Left lobe of liver (tissue), 2 donors: ENCODE measurements at places on chromosomes 2 and 18.

DNA sequence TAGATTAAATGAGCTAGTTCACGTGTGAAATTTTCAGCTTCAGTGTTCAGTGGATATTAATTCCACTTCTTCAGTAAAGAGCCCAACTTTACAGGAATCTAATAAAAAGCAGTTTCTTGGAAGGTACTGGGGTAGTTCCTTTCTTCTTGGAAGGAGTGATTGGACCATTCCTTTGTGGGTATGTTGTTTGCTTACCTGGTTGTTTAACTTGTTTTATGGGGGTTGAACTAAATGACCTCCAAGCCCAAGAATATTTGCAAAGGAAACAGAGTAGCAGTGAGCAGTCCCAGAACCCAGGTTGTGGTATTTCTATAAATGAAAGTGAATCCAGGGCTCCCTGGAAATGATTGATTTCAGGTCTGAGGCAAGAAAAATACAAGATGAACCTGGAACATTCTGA lies 31.4 kb downstream of the KCNJ13 start:
- DNase-seq, result no peak

- peak; percentile 67 for DNase-seq
Measured at GRCh38 chr18:3012136-3013023, 564 bp downstream of the LPIN2 start.

DNA sequence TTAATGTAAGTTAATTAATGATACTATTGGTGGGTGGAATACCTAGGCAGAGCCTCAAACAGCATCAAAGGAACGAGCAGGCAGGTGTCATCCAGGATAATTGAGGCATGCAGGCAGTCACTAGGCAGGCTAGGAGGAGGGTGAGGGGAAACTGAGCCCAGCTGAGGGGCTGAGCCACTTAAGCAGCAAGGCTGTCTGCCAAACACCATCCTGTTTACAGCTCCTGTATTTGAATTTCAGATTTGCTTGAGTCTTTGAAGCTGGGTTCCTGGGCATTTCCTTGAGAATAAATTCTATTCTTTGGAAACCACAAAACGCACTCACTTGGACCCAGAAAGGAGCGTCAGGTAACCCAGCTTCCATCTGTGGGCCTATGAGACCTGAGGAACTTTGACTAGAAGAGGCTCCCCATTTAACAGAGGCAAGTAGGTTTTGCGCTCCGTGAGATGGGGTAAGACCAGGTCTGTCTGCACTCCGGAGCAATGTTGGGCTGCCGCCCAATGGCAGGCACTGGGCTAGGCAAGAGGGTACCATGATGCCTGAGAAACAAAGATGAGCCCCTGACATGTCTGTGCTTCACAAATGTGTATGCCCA lies 2.0 kb downstream of the EDAR start:
- no peak for DNase-seq

- no peak for DNase-seq
Measured at GRCh38 chr2:157415591-157416101, 28.2 kb downstream of the CYTIP start.

GRCh38 chr18:71939483-71939882 lies 604.7 kb downstream of the CBLN2 start:
- DNase-seq, result no peak

GRCh38 chr2:74777161-74777900 lies 56.6 kb upstream of the HK2 start:
- no peak for DNase-seq

GRCh38 chr2:134362152-134362668 lies 108.3 kb downstream of the MGAT5 start:
- DNase-seq, result no peak

- DNase-seq, result no peak
Measured at GRCh38 chr2:43430489-43430888, 165.3 kb downstream of the THADA start.

DNA sequence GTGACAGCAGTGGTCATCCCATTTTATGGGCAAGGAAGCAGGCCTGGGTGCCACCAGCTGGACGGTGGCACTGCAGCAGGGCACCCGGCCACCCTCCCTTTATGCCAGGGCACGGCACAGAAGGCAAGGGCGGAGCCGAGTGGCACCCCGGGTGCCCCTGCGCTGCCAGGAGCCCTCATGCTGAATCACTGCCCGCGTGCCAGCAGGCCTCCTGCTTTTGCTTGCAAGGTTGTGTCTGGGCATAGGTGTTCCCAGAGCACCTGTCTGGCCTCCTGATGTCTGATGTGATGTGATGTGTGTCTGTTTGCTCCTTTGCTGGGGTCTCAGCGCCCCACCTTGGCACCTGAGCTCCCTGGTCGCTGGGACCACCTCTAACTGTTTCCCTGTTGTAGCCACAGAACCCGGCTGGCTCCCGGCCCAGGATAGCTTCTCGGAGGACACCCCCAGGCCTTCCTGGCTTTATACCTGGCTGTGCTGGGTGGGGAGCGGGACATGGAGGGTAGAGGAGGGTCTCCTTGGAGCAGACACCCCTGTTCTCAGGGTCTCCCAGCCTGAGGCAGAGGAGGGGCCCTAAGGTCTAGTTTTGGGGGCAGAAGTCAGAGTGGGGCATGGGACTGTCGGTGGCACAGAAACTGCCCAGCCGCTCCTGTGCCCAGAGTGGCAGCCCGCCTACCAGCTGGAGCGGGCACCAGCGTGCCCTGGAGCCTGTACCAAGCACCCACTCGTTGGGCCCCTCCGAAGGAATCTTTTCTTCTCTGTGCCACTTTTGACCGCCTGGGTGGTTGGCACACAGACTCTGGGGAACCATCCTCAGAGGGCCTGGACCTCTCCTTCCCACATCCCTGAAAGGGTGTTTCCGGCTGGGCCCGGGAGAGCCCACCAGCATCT lies 3.6 kb downstream of the GPC1 start:
- no peak for DNase-seq

DNA sequence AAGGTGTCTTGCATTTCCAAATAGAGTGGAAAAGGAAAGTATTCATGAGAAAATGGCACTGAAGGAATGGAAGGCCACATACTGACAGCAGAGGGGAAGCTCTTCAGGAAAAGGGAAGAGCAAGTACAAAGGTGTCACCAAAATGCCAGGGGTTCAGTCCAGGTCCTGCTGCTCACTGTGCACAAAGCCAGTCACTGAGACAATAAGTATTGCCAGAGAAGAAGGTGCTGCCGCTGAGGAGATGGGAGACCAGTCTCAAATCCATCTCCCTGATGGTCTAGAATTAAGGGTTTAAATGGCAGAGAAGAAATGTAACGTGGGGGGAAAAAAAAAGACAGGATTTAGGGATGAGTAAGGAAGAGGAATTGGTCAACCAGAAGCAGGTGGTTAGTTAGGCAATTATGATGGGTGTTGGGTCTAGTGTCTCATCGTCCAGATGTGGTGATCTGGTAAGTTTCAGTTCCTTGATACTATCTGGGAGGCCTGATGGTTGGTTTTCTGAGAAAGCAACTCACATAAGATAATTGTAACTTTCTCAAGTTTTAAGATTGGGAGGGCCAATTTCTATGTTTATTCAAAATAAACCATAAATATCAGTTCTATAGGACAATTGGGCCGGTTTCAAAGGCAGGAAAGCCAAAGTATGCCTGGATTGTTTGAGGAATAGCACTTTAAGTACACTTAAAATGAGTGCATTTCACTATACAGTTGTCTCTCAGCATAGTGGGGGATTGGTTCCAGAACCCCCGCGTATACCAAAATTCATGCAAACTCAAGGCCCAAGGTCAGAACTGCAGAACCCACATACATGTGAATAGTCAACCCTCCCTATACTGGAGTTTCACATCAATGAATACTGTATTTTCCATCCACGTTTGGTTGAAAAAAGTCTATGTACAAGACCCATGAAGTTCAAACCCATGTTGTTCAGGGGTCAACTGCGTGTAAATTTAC lies 109.1 kb upstream of the DNAJC10 start:
- no peak for DNase-seq
